ENCODE measurements at places on chromosomes 4 and X.

GRCh38 chr4:75745161-75745560 is 20.8 kb downstream of the USO1 start:
- DNase-seq = no peak

- DNase-seq = no peak
These were observed 132.7 kb downstream of the ARHGAP10 start for GRCh38 chr4:147864607-147865006.

DNA sequence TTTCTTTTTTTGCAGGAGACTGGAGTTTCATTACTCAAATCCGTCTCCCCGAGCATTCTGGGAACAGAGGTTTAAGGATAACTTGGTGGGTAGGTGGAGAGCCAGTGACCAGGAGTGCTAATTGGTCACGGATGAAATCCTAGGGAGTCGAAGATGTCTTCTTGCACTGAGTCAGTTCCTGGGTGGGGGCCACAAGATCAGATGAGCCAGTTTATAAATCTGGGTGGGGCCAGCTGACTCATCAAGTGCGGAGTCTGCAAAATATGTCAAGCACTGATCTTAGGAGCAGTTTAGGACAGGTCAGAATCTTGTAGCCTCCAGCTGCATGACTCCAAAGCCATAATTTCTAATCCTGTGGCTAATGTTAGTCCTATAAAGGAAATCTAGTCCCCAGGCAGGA is 741.3 kb downstream of the PCDH7 start:
- DNase-seq = no peak

DNA sequence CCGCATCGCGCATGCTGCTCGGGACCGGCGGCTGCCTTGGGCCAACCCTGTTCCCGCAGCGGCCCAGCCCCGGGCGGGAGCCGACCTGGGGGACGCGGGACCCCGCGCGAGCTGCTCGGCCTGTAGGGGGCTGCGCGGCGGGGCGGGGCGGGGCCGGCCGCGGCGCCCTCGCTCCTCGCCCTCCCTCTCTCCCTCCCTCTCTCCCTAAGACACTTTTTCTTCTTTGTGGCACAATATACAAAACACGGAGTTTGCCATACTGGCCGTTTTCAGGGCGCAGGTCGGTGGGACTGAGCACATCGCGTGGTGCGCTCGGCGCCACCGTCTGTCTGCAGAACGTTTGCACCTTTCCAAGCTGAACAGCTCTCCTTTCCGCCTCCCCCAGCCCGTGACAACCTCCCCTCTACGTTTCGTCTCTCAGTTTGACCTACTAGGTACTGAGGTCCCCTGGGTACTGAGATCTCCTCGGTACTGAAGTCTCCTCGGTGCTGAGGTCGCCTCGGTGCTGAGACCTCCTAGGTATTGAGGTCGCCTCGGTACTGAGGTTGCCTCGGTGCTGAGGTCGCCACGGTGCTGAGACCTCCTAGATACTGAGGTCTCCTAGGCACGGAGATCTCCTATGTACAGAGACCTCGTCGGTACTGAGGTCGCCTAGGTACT is 261.1 kb upstream of the PLCXD1 start:
- DNase-seq = no peak

DNA sequence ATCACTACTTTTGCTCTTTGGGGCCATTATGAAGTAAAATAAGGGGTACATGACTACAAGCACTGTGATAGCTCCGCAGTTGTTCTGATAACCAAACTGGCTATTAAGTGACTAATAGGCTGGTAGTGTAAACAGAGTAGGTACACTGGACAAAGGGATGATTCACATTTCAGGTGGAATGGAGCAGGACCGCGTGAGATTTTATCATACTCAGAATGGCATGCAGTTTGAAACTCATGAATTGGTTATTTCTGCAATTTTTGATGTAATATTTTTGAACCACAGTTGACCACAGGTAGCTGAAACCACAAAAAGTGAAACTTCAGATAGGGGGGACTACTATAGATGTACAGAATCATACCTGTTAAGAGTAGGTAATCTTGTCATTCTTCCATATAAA is 55.8 kb downstream of the PAK3 start:
- DNase-seq = no peak

DNA sequence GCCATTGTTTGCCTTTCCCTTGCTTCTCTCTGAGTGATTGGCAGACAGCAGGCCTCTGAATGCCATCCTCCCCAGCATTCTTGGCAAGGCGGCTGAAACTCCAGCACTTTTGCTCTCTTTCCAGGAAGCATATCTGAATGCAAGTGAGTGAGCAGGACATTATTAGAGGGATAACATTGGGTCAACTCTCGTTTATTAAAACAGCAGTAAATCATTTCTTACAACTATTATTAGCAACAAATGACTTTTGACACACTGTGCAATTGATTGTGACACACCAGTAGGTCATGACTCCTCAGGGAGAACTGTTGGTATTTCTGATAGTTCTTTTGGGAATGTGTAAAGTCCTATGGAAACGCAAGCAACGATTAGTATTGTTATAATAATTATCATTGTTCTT is 103.8 kb downstream of the EFNB1 start:
- DNase-seq = no peak

- DNase-seq = no peak
These were observed 138.6 kb downstream of the KLHL8 start for GRCh38 chr4:87081826-87082225.
